C1 segment of cervical spinal cord (tissue), 14 donors: ENCODE measurements at places on chromosomes 6 and 20.

DNA sequence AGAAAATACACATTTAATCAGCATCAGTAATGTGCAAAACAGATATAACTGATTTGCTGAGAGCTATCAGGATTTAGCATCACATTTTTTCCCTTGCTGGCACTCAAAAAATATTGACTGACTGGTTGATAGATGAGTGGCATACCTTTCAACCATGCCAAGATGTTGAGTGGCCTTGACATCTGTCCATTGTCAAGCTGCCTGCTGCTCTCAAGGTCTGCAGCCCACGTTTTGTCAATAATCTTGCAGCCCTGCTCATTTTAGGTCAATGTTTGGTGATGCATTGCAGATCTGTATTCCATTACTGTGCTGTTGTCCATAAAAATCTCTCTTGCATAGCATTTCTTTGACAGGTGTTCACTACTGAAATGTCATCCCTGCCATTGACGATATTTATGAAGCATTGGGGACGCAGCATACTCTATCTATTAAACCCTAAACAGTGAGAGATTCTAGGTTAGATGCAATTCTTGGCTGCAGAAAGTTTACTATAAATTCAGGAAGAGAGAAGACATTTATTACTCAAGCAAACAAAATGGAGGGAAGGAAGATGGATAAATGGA lies 111.6 kb downstream of the BFSP1 start:
- DNase-seq: no peak

DNA sequence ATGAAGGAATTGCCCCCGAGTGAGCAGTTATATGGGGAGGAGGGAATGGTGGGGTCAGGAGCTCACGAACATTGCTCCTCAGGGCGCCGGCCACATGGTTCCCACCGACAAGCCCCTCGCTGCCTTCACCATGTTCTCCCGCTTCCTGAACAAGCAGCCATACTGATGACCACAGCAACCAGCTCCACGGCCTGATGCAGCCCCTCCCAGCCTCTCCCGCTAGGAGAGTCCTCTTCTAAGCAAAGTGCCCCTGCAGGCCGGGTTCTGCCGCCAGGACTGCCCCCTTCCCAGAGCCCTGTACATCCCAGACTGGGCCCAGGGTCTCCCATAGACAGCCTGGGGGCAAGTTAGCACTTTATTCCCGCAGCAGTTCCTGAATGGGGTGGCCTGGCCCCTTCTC lies 7.2 kb downstream of the CTSA start:
- no peak for DNase-seq

- no peak for DNase-seq
These were observed 19.9 kb downstream of the EPM2A start for GRCh38 chr6:145715426-145715825.

GRCh38 chr6:142893088-142893487 lies 51.9 kb downstream of the HIVEP2 start:
- no peak for DNase-seq

DNA sequence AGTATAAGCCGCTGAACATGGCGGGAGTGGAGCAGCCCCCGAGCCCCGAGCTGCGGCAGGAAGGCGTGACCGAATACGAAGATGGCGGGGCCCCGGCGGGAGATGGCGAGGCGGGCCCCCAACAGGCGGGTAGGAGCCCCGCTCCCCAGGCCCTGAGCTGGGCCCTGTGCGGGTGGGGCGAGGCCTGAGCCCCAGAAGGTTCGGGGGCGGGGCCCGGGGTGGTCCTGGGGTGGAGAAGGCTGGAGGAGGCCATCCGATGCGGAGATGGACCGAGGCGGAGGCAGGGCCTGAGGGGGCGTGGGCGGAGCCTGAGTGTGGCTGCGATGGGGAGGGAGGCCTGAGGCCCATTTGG lies 7.1 kb downstream of the L3MBTL1 start:
- no peak for DNase-seq

DNA sequence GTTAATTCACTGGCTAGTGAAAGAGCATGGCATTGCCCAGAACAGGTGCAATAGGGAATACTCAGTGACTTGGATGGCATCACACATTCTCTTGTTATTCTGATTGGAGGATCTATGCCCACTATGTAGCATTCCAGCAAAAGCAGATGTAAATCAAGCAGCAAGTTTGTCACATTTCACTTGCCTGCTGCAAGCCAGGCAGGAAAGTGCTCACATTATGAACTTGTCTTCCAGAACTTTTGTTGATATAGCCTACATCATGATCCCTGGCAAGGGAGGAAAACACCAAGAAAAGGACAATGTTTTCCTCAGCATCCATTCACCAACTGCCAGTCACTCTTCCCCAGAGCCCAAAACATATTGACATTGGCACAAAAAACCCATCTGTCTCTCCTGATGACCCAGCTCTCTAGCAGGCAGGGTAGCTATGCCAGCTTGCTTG lies 77.8 kb downstream of the ARHGAP18 start:
- no peak for DNase-seq

GRCh38 chr6:142530566-142530965 lies 228.8 kb downstream of the ADGRG6 start:
- DNase-seq: no peak

DNA sequence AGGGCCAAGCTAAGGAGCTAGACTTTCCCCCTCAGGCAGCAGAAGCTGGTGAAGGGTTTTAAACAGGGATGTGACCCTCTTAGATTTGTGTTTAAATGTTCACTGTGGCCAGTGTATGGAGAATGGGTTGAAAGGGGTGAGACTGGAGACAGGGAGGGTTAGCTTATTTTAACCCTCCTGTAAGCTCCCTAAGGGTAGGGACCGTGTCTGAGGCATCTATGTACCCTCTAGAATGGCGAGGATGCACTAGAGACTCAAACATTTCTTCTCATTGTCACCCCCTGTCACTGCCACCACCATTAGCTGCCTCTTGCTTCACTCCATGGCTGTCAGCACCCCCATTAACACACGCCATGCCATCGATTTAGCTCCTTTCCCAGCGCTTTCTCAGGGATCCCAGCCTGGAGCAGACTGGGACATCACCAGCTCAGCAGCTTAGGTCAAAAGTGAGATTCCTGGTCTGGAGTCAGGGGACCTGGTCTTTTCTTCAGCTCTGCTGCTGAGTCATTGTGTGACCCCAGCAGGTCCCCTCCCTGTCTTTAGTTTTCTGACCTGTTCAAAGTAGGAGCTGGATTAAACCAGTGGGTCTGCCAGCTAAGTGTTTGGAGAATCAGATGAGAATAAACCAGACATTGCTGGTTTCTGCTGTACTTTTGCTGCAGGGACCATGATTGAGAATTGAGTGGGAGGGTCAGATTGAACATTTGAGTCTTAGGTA lies 1.1 kb upstream of the SLC22A7 start:
- DNase-seq: no peak

- DNase-seq: no peak
These were observed 13.6 kb downstream of the TNXB start for GRCh38 chr6:32095338-32096086.

- no peak for DNase-seq
These were observed 390.2 kb downstream of the THBS2 start for GRCh38 chr6:168863467-168863866.

GRCh38 chr20:17935186-17935585 lies 33.4 kb downstream of the SNX5 start:
- no peak for DNase-seq

DNA sequence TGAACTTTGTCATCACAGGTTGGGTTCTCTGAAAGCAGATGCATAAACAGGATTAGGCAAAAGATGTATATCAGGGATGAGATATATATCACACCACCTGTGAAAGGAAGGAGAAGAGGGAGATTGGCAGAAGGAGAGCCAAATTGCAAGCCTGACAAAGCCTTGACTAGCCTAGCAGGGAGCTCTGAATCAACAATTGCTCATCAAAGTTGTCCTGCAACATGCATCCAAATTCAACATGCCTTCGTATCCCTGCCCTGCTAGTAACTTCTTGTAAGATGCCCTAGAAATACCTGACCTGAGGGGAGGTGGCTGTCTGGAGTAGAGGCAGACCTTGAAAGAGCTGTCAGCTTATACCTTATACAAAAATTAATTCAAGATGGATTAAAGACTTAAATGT lies 207.1 kb upstream of the HTR1E start:
- no peak for DNase-seq

DNA sequence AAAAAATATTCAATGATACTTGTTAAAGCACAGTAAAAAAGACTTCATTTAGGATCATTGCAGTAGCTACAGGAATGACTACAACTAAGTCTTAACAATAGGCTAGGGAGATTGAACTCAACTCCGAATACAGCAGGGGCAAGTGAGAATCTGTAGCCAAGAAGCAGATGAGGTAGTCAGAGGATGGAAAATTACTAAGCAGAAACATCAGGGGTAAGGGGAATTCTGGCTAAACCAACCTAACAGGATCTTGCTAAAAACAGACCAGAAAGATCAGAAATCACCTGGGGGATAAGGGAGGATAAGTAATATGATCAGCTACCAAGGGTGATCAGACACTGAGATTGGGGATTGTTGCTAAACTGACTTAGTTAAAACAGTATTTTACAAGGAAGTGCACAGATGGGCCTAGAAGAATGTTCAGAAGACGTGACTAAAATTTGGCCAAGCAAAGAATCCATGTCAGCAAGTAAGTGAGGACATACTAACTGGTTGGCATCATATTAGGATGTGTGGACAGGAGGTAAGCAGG lies 217.5 kb downstream of the TENT5A start:
- no peak for DNase-seq

GRCh38 chr20:56361900-56362299 lies 3.1 kb downstream of the FAM210B start:
- DNase-seq: no peak

- no peak for DNase-seq
These were observed 214.2 kb downstream of the TBC1D7 start for GRCh38 chr6:13113981-13114593.

GRCh38 chr20:10478205-10478604 lies 43.1 kb downstream of the SLX4IP start:
- no peak for DNase-seq

DNA sequence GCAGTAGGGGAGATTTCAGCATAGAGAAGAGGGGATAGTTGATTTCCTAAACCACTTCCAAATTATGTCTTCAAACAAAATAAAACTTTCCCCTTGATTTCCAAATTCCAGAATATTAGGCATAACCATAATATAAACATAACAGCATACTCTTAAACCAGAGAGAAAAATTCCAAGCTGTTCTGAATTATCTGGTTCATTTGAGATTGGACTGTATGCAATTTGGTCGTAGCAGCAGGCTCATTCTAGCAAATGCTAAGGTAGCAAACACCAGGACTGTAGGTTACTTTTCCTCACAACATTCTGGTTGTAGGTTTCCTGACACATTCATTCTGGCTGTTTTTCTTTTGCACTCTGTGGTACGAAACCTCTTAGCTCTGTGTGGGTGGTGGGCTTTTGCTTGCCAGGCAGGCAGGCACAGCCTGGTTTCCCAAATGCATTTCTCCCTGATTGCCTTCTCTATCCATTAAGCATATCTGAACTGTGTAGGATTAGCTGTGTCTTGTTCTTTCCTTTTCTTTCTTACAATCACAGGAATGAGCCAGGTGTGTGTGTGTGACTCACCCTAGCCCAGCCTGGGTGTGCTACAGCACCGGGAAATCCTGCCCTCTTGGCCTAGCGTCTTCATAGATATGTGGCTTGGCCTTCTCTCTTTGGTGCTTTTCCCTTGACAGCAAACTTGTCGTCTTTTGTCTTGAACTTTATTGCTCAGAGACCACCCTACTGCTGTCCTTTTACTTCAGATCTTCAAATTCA lies 77.1 kb downstream of the JARID2 start:
- no peak for DNase-seq

DNA sequence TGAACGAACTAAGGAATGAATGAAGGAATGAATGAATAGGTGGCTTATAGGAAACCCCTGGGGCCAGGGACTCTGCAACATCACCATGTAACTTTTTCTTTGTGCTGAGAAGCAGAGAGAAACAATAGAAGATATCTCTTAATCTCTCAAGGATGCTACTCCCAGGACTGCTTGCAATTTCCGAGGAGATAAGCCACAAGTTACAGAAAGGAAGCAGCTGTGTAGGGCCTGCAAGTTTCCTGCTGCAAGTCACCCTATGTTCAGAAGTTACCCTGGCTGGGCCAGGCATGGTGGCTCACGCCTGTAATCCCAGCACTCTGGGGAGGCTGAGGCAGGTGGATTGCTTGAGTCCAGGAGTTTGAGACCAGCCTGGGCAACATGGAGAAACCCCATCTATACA lies 7.3 kb upstream of the MAVS start:
- DNase-seq: no peak

GRCh38 chr6:157068691-157069324 lies 254.5 kb downstream of the TMEM242 start:
- no peak for DNase-seq

DNA sequence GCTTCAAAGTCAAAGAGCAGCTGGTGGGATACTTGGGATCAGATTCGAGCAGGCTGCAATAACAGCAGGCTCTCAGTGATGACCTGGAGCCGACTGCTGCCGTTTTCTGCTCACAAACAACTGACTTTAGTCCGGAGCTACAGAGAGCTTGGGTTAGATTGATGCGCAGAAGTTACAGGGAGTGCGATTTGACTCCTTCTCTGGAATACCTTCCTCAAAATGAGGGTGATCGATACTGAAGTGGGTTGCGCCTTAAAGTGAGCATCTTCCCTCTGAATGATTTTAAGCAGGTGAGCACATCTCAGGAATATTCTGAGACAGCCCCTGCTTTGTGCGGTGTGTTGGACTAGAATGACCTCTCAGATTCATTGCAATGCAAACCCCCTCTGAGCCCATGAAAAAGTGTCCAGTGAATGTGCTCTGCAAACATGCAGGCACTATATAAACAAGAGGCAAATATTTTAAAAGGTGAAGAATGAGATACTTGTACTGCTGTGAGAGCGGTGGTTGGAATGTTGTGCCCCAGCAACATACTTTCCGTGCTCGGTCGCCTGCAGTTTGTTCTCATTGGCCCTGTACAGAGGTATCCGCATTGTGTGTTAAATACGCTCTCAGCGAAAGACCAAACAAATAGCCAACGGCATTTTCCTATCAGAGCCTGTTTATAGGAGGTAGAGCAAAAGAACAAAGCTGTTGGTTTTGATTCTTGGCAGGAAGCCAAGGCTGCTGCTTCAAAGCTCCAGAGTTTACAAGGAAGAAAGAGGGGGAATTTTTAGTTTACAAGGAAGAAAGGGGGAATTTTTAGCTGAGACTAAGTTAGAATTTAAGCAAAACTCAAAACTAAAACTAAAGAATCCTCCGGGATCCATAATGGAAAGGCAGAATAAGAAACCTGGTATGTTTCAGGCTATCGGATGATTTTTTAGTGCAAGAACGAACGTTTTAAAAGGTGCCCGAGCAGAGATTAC lies 67.7 kb downstream of the PHACTR2 start:
- no peak for DNase-seq

GRCh38 chr20:57470666-57471495 lies 54.1 kb downstream of the CTCFL start:
- DNase-seq: no peak

DNA sequence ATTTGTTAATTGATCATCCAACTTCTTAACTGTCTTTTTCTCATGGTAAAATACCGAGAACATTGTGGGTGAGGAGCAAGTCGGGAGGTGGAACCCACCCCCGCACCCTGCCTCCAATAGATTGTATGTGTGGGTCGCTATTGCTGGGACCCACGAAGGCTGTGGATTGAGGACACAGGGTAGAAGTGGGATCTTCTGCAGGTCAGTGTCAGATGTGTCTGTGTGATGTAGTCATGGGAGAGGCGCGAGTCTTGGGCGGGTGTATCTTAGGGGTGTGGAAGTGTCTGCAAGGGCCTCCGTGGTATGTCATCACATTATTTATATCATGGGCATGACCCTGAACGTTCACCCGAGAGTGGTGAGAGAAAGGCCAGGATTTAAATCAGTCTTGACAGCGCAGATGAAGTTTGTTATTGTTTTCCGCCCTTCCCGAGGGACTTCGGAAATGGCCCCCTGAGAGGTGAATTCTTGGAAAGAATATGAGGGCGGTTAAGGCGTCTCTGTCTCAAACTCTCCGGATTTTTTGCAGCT lies 472 bp upstream of the PAQR8 start:
- no peak for DNase-seq
